ENCODE measurements at places on chromosomes 4 and X. TPM values are rescaled to one million over a fixed set of nuclear protein-coding genes. Genes with fewer than 3 reads are reported as not detected.
A peak's percentile ranks its signal among the peaks of the same experiment; 100 is the strongest.

PDZD4 gene
- total RNA-seq, result 0.04 TPM

MTNR1A gene
- total RNA-seq, result not detected

RASGEF1B gene
- total RNA-seq, result 0.56 TPM

NAA10 gene
- 106 TPM for total RNA-seq

OPN1LW gene
- not detected for total RNA-seq

CSAG2 gene
- not detected for total RNA-seq

GRCh38 chrX:131792789-131793462, 230.2 kb upstream of the STK26 start:
- no peak for DNase-seq

- DNase-seq, result peak; percentile 44
These were observed 54.5 kb downstream of the FAM184B start for GRCh38 chr4:17726911-17727310.

DNA sequence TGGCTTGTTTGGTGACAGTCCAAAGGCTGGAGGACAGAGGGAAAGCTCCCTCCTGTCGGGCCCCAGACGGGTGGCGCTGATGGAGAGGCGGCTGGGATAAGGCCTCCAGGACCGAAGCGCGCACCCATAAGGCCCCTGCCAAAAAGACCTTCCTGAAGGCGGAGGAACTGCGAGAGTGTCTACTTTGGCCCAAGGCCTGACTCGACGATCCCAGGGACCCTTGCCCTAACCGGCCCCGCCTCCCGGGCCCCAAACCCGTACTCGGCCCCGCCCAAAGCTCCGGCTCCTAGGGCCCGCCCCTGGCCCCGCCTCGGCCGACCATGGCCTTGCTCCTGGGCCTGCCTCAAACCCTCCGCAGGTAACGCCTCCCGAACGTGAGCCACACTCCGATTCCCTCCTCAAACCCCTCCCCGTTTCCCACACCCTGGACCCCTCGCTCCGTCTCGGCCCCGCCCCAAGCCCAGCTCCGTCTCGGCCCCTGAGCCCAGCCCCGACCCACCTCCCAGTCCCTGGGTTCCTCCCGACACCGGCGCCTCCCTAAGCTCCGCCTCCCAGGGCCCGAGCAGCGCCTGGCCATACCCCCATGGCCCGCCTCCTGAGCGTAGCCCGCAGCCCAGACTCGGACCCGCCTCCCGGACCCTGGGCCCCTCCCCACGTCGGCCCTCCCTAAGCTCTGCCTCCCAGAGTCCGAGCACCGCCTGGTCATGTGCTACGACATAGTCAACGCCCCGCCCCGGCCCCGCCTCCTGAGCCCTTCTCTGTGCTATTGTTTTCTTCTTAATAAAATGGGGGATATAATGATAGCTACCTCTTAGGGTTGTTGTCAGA, 90.0 kb upstream of the DRD5 start:
- DNase-seq, result peak; percentile 74

GRCh38 chrX:3938587-3938986, 225.1 kb upstream of the PRKX start:
- no peak for DNase-seq
